Fibroblast of upper back skin (primary cell): ENCODE measurements at places on chromosomes 2 and 18.

DNA sequence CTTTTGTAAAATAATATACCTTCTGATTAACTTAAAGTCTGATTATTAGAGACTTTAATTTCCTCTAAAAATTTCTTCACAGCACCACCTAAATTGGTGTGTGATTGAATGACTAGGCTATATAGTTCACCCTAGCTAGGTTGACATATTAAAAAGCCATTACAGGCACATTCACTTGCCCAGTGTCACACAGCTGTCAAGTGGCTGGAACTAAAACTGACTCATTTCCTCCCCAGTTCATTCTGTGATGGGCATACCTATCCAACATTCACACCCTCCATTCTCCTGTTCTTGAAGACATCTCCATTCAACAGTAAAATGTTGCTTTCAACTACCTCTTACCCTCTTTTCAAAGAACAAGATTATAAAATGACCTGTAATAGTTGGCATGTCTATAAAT lies 334.5 kb downstream of the ARHGAP15 start:
- no peak for DNase-seq

GRCh38 chr2:59803586-59803985 lies 749.9 kb downstream of the BCL11A start:
- DNase-seq: no peak

DNA sequence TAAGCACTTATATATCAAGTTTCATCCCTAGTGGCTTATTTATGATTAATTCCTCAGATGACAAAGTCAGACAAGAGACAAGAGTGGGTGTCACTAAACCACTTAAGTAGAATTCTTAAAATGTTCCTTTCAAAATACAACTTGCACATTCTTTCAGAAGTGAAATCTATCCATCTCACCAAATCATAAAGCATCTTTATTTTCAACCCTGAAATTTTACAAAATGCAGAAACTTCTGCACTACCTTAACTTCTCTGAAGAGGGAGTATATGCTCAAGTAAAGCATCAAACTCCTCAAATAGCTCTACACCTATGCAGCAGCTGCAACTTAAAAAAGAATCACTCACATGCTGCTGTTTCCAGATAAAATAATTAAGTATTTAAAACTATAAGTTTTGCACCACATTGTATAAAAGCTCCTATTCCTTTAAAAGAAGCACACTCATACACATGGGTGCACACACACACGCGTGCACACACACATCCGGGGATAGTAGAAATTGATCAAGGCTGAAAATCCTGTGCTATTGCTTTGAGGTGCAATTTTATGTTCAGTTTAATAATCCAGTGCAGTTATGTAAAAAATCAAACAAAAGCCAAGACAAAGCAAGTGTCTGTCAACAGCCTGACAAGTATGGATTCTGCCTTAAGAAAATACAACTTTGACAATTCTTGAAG lies 244.5 kb downstream of the TCF4 start:
- no peak for DNase-seq

GRCh38 chr2:161651547-161651946 lies 27.3 kb downstream of the SLC4A10 start:
- DNase-seq: no peak

- DNase-seq: no peak
Measured at GRCh38 chr2:119520696-119521432, 3.4 kb downstream of the SCTR start.

DNA sequence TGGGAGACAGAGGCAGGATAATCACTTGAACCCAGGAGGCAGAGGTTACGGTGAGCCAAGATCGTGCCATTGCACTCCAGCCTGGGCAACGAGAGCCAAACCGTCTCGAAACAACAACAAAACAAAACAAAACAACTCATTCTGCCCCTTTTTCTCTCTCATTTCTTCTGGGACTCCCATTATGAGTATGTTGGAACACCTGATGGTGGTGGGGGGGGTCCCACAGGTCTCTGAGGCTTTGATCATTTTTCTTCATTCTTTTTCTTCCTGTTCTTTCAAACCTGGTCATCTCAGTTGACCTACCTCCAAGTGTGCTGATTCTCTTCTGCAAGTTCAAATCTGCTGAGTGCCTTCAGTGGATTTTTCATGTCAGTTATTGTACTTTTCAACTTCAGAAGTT lies 8.2 kb upstream of the FAM161A start:
- DNase-seq: no peak

DNA sequence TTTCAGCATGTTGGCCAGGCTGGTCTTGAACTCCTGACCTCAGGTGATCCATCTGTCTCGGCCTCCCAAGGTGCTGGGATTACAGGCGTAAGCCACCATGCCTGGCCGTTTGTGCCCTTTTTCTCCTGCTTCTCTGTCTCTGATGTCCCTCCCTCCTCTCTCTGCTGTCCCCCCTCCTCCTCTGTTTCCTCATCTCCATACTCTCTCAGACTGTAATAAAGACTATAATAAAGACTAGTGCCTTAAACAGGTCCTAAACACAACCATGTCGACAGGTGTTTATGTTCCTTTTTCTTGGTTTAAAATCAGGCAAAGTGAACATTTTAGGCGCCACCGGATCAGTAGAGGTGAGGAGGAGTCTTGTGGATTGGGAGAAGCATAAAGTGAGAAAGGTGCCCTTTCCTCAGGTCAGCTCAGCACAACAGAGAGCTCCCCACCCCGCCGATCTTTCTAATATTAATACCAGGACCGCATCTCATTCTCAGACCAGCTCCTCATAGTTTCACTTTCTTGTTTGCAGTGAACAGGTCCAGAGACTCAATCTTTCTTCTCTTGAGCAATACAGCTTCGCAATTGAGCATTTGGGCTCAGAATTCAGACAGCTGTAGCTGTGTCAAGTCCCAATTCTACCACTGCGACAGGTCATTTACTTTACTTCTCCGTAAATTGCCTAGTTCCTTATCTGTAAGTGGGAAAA lies 23.7 kb downstream of the TIMM21 start:
- DNase-seq: no peak

DNA sequence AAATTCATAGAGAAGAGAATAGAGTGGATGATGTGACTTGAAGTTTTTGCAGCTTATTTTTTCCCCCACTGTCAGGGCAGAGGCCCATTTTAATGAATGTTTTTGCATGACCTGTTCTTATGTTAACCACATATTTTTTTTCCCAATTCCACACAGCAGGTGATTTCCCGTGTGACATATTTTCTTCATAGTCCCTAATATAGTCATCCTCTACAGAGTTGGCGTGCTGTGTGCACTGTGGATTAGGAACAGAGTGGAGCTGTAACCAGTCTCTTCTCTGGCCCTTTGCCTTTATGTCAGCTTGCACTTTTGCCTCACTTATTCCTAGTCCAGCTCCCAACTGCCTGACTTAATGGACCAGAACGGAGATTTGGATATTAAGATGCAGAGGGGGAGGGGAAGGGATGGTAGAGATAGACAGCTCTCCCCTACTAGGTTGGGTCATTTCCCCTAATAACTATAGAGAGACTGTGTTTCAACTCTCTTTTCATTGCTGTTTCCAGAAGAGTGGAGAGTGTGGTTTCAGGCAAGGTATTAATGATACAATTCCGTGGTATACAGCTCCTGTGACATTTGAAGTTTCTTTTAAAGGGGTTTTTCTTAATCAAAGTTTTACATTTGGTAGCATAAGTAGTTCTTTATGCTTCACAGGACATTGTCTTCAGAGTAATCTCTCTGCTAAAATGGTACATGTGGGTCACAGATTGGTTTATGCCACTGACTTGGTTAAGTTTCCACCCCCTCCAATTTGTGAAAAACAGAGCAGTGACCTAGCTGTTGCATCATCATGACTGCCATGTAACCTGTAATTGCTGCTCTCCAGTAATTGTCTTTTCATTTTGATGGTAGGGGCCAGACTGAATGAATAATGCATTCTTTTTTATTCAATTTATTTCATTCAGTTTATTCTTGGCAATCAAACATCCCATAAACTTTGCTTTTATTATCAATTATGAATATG lies 161.3 kb downstream of the HAUS1 start:
- DNase-seq: peak; percentile 51

DNA sequence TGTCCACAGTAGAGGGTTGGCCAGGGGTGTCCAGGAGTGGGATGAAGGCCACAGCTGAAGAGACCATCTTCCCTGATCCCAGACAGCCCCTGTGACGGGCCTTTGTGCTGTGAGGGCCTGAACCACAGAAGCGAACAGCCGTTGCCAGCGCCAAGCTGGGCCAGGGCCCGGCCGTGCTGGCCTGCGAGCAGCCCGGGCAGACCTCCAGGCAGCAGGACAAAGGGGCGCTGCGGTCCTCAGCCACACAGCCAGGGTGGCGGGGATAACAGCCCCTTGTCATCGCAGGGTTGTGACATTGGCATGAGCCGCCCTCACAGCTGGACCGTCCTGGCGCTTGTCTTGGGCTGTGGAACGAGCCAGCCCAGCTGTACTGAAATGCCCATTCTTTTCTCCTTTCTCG lies 161.1 kb downstream of the FAM210A start:
- no peak for DNase-seq

GRCh38 chr2:65450810-65451209 lies 18.4 kb upstream of the SPRED2 start:
- no peak for DNase-seq

DNA sequence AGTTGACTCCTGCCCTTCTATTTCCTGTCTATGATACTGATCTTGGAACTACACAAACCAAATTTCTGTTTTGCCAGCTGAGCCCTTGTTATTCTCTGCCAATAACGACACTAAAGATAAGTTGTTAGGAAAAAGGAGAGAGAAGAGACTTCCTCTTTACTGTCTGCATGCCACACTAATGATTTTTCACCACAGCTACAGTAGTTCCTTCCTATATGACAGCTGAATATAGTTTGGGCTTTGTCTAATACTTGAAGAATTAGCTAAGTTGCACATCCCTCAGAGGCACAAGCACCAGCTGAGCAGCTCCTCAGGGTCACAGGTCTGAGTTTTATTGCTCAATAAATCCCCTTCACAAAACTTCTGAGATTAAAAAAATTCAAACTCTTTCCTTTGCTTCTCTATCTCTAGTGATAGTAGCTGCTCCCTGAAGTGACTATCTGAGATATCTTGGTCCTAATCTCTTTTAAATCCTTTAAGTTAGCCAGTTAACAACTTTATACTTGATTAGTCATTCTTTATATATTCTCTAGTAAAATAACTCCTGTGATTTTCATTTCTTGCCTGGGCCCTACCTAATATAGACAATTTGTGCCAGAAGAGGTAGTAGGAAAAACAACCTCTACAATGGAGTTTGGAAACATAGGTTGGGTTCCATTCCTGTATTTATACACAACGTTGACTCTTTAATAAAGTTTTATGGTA lies 253.0 kb upstream of the CNTNAP5 start:
- no peak for DNase-seq

DNA sequence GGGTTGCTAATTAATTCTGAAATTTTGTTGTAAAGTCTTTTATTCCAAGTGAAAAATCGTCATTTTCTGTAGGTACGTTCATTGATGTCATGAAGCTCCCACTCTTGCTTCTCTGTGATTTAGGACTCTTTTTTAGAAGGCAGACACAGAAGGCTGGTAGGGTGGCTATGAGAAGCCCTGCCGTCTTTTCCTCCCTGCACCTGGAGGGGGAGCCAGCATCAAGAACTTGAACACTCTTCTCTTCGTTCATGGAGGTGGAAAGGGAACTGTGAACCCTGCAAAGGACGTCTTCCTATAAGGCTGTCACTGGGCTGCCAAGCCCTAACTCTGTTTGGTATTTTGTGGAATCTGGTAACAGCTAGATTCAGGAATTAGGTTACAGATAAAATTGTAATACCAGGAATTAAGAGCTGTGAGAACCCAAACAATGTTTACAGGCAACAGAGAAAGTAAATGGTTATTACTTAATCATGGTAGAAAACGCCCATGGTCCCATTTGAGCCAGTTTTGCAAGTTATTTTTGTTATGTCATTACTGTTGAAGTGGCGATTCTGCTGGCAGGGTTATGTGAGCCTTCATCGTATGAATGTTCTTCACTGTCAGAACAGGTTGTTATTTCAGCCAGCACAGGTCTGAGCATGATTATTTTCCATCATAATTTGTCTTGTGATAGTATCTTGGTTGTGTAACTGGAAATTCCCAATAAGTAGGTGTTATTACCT lies 112.2 kb downstream of the OSBPL6 start:
- DNase-seq: peak; percentile 32

- DNase-seq: no peak
Measured at GRCh38 chr2:230989731-230990130, 6.2 kb upstream of the SPATA3 start.

DNA sequence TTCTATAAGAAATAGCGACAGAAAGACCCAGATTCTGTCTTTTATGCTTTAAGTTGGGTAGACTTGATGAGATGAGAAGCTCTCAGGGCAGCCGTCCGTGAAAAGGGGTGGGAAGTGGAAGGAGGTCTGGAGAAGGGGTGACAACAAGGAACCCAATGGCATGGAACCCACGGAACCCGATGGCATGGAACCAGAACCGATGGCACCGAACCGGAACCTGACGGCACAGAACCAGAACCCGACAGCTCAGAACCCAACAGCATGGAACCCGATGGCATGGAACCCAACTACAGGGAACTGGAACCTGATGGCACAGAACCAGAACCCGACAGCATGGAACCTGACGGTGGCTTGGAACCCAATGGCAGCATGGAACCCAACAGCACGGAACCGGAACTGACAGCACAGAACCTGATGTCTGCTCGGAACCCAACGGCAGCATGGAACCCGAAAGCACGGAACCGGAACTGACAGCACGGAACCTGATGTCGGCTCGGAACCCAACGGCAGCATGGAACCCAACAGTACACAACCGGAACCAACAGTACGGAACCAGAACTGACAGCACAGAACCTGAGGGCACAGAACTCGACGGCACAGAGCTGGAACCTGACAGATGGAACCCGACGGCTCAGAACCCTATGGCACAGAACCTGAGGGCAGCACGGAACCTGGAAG lies 155.2 kb downstream of the TMEM18 start:
- no peak for DNase-seq

- DNase-seq: peak; percentile 70
Measured at GRCh38 chr2:199977984-199978415, 22.6 kb downstream of the MAIP1 start.

- no peak for DNase-seq
Measured at GRCh38 chr2:196537311-196537710, 102.2 kb upstream of the CCDC150 start.

GRCh38 chr18:61865466-61866175 lies 27.2 kb downstream of the RNF152 start:
- peak; percentile 22 for DNase-seq

GRCh38 chr2:129080715-129081476 lies 762.2 kb upstream of the HS6ST1 start:
- no peak for DNase-seq

DNA sequence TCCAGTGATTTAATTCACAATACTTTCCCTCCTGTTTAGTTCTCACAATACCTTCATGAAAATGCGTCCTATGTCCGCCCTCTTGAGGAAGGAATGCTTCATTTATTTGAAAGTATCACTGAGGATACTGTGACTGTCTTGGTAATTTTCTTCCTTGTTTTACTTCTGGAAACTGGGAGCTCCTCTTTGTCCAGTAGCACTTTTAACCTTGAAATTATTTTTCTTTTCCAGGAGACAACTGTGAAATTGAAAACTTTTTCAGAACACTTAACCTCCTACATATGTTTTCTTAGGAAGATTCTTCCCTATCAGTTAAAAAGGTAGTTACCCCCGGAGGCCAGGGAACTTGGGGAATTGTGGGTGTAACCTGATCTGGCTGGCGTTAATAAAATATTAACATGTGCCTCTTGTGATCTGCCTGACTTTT lies 58.9 kb upstream of the STON1 start:
- peak; percentile 76 for DNase-seq

- DNase-seq: no peak
Measured at GRCh38 chr18:13418013-13418710, 199.6 kb downstream of the LDLRAD4 start.
